ENCODE measurements at places on chromosomes 6 and 20. TPM values are rescaled to one million over a fixed set of nuclear protein-coding genes. Genes with fewer than 3 reads are reported as not detected.

CYP24A1 gene
- polyA plus RNA-seq, result 0.63 TPM

FAM162B gene
- 1.8 TPM for polyA plus RNA-seq

HLA-DRA gene
- polyA plus RNA-seq, result 58.2 TPM

JPH2 gene
- 0.58 TPM for polyA plus RNA-seq

ZNF217 gene
- 5.7 TPM for polyA plus RNA-seq

EYA2 gene
- polyA plus RNA-seq, result 24.9 TPM

WRNIP1 gene
- polyA plus RNA-seq, result 79.9 TPM

KHDC1L gene
- polyA plus RNA-seq, result 0.83 TPM
